ENCODE measurements at places on chromosomes 1 and 21. TPM values are rescaled to one million over a fixed set of nuclear protein-coding genes. Genes with fewer than 3 reads are reported as not detected.

GRCh38 chr1:85544689-85545215 is 35.8 kb upstream of the CCN1 start:
- H3K27ac ChIP-seq: no peak overlapping the region
- no peaks in the 10 kb centered on the region for H3K27me3 ChIP-seq
- H3K4me3 ChIP-seq: no peak overlapping the region
- no peaks in the 10 kb centered on the region for H3K36me3 ChIP-seq
- no peak for DNase-seq

DNA sequence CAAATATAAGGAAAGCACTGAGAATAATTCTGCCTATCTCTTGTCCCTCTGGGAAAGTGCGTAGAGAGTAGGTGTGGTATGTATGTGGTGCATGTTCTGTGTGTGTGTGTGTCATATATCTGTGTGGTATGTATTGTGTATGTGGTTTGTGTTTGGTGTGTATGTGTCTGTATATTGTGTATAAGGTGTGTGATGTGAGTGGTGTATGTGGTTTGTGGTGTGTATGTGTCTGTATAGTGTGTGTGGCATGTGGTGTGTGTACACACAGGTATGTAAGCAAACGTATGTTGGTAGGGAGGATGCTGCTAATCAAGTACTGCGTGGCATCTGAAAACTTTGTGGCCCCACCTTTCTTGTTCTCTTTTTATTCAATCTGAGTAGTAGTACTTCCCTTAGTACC is 68.3 kb upstream of the LAX1 start:
- H3K4me3 ChIP-seq: no peak overlapping the region
- no peak for DNase-seq
- peak overlapping the region; percentile 86 for H3K27ac ChIP-seq
- H3K36me3 ChIP-seq: peaks cover 45% of the 10 kb centered on the region

- no peaks in the 10 kb centered on the region for H3K27me3 ChIP-seq
- H3K4me1 ChIP-seq: no peaks in the 10 kb centered on the region
- no peak overlapping the region for H3K27ac ChIP-seq
- H3K36me3 ChIP-seq: no peaks in the 10 kb centered on the region
- no peak for DNase-seq
Measured at GRCh38 chr1:94100785-94101612, 19.9 kb downstream of the ABCA4 start.

TNFRSF18 gene
- total RNA-seq: not detected

GRCh38 chr1:2637442-2638145 is 4.8 kb upstream of the MMEL1 start:
- DNase-seq: no peak
- H3K4me1 ChIP-seq: peaks cover 11% of the 10 kb centered on the region
- H3K4me3 ChIP-seq: no peak overlapping the region
- no peaks in the 10 kb centered on the region for H3K36me3 ChIP-seq
- no peak overlapping the region for H3K27ac ChIP-seq
- no peaks in the 10 kb centered on the region for H3K27me3 ChIP-seq

- H3K27ac ChIP-seq: no peak overlapping the region
- no peak for DNase-seq
- H3K27me3 ChIP-seq: peaks cover 5% of the 10 kb centered on the region
- no peak overlapping the region for H3K4me3 ChIP-seq
Measured at GRCh38 chr1:185670187-185670627, 64.0 kb upstream of the HMCN1 start.

HES4 gene
- 37.8 TPM for total RNA-seq

DNA sequence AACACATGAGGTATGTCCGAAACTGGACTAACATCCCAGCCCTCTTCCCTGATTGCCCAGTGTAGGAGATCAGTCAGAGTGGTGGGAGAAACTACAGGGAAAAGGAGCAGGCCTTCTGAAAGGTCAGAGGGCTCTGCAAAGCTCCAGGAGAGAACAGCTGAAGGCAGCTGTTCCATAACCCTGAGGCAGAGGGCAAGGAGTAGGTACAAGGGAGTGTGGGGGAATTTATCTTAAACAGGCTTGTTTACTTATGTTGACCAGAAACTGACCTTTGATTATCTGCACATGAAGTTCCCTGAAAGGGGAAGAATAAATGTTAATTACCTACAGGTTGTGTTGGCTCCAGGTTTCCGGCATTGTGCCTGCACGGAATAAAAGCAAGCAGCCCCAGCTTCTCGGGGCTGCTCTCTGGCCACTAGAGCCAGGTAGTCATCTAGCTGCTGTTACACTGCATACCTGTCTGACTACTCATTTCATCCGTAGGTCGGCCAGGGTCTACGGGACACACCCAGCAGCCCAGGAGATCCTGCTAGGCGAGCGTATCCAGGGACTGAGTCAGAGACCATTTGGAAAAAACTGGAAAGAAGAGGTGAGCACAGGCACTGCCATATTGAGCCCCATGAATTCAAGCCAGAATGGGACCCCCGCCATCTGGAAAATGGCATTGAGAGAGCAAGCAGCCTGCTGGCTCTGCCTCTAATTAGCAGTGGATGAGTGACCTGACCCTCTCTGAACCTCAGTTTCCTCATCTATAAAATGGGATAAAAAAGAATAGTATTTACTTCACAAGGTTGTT is 14.9 kb upstream of the PAQR7 start:
- no peak overlapping the region for H3K4me3 ChIP-seq
- peaks cover 30% of the 10 kb centered on the region for H3K4me1 ChIP-seq
- no peaks in the 10 kb centered on the region for H3K27me3 ChIP-seq
- no peaks in the 10 kb centered on the region for H3K36me3 ChIP-seq

GRCh38 chr1:67647036-67647798 is 37.8 kb upstream of the GADD45A start:
- peak overlapping the region; percentile 43 for H3K27ac ChIP-seq
- peaks cover 29% of the 10 kb centered on the region for H3K4me1 ChIP-seq
- no peaks in the 10 kb centered on the region for H3K27me3 ChIP-seq
- H3K36me3 ChIP-seq: no peaks in the 10 kb centered on the region

DNA sequence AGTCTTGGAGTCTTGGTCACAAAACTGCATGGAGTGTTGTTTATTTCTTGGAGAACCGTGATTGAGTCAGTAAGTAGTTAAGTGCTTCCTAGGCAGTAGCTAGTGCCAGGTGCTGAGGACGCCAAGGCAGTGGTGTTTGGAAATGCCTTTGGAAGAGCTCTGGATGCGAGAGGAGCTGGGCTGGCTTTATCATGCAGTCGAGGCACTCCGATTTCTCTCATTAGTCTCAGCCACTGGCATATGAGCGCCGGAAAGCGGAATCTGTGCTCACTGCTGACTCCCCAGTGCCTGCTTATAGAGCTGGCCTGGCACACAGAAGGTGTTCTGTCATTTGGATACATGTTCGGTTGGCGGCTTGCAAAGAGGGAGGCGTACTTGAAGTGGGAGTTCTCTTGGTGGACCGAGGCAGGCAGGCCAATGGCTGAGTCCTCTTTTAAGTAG is 3.6 kb downstream of the TENT5C start:
- peaks cover 73% of the 10 kb centered on the region for H3K4me1 ChIP-seq
- no peaks in the 10 kb centered on the region for H3K36me3 ChIP-seq
- H3K4me3 ChIP-seq: peak overlapping the region; percentile 29
- no peaks in the 10 kb centered on the region for H3K27me3 ChIP-seq

DNA sequence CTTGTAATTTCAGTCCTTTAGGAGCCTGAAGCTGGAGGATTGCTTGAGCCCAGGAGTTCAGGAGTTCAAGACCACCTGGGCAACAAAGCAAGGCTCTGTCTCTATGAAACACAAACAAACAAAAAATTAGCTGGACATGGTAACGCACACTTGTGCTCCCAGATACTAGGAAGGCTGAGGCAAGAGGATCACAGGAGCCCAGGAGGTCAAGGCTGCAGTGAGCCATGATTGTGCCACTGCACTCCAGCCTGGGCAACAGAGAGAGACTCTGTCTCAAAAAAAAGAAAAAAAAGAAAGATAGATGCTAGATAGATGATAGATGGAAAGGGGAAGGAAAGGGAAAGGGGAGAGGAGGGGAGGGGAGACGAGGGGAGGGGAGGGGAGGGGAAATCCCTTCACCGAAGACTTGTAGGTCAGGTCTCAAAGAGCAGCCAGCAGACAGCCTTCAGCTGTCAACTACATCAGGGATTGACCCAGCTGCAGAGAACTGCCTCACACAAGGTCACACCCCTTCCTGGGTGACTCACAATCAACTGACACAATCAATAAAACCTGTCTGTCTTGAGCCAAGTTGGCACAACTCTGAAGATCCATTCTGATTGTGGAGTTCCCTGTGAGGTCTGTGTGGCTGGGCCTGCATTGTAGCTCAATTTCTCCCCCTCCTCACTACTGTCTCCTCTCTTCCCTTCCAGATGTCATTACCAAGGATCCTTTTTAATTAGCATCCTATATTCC is 200.6 kb downstream of the RGS7 start:
- no peak overlapping the region for H3K4me3 ChIP-seq
- no peak for DNase-seq

DNA sequence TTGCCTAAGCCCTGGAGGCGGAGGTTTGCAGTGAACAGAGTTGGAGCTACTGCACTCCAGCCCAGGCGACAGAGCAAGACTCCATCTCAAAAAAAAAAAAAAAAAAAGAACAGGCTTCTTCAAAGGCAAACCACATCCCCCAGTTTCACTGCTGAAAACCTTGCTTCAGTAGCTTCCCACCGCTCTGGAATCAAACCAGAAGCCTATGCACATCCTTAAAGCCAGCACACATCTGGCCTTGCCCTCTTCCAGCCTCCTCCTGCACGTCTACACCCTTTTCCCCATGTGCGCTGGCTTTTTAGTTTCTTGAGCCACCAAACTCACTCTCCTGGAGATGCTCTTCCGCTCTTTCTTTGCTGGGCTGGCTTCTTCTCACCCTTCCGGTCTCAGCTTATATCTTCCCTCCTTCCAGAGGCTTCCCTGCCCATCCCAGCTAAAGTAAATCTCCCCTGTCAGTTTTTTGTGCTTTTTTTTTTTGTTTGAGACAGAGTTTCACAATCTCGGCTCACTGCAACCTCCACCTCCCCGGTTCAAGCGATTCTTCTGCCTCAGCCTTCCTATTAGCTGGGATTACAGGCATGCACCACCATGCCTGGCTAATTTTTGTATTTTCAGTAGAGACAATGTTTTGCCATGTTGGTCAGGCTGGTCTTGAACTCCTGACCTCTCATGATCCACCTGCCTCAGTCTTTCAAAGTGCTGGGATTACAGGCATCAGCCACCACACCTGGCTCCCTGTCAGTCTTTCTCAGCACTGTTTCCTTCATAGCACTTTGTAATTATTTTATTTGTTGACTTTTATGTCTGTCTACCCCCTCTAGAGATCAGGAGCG is 42.0 kb upstream of the ID3 start:
- H3K27me3 ChIP-seq: no peaks in the 10 kb centered on the region
- no peaks in the 10 kb centered on the region for H3K4me1 ChIP-seq
- H3K27ac ChIP-seq: no peak overlapping the region
- H3K36me3 ChIP-seq: no peaks in the 10 kb centered on the region

- peaks cover 31% of the 10 kb centered on the region for H3K4me1 ChIP-seq
- H3K36me3 ChIP-seq: no peaks in the 10 kb centered on the region
- no peak overlapping the region for H3K4me3 ChIP-seq
Measured at GRCh38 chr1:228935855-228936727, 200.8 kb downstream of the RHOU start.

DNA sequence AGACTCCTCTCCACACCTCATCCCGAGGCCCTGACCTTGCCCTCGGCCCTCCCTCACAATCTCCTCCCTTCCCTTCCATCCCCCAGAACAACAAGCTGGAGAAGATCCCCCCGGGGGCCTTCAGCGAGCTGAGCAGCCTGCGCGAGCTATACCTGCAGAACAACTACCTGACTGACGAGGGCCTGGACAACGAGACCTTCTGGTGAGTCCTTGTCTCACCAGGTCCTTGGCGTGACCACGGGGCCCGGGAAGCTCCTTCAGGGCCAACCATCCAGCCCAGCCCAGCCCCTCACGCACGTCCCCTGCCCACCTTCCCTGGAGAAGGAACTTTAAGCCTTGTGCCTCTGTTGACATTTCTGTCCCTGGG is 15.6 kb downstream of the PODN start:
- DNase-seq: no peak
- H3K27ac ChIP-seq: no peak overlapping the region
- no peaks in the 10 kb centered on the region for H3K27me3 ChIP-seq
- no peak overlapping the region for H3K4me3 ChIP-seq

OVAAL gene
- not detected for total RNA-seq

DNA sequence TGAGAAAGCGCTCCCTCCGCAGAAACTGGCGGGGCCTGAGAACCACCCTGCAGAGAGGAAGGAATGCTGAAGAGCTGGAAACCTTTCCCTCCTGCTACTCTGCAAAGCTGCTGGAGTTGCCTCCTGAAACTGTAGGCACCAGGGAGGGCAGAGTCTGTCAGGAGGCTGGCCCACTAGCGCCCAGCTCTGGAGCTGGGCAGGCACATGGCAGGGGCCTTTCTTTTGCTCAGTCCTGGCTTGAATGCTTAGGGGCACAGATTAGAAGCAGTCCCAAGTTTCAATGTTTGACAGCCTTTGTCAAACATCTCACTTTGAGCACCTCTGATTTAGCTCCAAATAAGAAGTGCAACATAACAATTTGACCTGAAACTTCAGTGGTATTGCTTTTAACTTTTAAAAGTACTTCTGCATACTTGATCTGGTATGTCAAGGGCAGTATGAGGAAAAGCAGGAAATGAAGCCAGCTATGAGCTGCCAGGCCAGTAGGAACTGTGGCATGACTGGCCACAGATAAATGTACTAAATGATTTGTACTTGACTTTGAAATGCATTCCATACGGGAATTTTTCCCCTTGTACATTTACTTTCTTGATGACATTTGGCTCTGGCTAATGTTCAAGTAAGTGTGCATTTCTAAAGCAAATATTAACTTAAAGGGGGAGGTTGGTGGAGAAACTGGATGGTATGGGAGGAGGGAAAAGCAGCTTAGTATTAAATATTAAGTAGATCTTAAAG is 7.2 kb downstream of the C1orf116 start:
- H3K4me3 ChIP-seq: no peak overlapping the region
- peak; percentile 87 for DNase-seq
- no peaks in the 10 kb centered on the region for H3K36me3 ChIP-seq
- H3K27me3 ChIP-seq: no peaks in the 10 kb centered on the region

LRRC39 gene
- total RNA-seq: 0.50 TPM

DNA sequence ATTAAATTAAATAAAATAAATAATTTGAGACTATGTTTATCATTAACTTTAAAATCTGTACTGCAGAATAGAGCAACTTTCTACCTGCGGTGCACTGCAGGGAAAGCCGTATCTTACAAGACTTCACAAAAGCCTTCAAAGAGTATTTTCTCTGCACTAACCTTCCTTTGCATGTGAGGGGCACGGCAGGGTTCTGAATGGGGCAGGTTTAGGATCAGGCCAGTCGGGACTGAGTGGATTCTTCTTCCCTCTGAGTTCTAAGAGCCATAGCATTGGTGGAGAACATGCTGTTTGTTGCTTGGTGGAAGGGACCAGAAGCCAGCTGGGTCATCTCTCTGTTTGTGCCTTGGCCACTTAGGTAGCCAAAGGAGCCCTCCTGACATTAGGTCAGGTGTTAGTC is 55.2 kb upstream of the LGALS8 start:
- no peaks in the 10 kb centered on the region for H3K4me1 ChIP-seq
- no peaks in the 10 kb centered on the region for H3K36me3 ChIP-seq
- no peak overlapping the region for H3K27ac ChIP-seq
- H3K4me3 ChIP-seq: no peak overlapping the region
- DNase-seq: no peak

- H3K4me1 ChIP-seq: peaks cover 29% of the 10 kb centered on the region
- no peak overlapping the region for H3K4me3 ChIP-seq
- H3K36me3 ChIP-seq: peaks cover 22% of the 10 kb centered on the region
- no peak overlapping the region for H3K27ac ChIP-seq
- no peaks in the 10 kb centered on the region for H3K27me3 ChIP-seq
Measured at GRCh38 chr21:44047996-44048560, 36.0 kb downstream of the TRAPPC10 start.
